Stimulated activated CD8-positive, alpha-beta memory T cell treated with anti-CD3 and anti-CD28 coated beads, Interleukin-4, amount 100 ng/mL, for 1 hour (primary cell): ENCODE measurements at places on chromosomes 2 and 18.

DNA sequence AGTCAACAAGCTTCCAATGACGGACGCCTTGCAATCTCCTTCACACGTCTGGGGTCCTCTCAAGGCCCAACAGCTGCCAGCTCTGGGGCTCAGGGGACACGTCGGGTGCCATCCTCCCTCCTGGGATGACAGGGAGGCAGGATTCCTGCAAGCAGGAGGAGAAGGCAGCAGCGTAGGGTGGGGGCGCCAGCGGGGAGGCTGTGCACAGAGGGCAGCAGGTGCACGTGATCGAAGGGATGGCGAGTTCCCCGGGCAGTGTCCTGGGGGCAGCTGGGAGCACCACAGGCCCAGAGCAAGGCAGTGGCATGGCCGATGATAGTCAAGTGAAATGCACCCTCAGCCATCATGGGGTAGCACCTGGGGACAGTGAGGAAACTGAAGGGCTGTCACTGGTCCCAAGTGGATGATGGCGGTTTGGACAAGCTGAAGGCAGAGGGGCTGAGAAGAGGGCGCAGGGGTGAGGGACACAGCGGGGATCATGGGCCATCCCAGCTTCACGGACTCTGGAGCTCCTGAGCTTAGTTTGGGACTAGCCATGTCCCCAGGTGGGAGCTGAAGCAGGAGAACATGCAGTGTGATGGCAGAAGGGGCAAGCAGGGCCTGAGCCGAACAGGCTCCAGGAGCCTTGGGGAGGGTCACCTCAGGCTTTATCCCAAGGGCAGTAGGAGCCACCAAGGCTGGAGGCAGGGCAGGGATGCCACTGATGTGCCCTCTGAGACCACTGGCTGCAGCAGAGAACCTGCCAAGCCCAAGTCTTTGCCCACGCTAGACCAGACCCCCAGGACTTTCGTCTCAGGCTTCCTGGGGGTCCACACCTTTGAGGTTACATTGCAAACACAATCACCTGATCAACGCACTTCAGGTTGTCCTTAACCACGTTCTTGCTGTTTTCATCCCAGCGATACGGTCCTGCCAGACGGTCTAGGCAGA, 16.3 kb upstream of the SNED1 start:
- no peak for DNase-seq

GRCh38 chr2:39437522-39438296, 624 bp upstream of the MAP4K3 start:
- no peak for DNase-seq

- DNase-seq: no peak
Observed at GRCh38 chr2:219521066-219521880, 7.0 kb downstream of the ASIC4 start.

DNA sequence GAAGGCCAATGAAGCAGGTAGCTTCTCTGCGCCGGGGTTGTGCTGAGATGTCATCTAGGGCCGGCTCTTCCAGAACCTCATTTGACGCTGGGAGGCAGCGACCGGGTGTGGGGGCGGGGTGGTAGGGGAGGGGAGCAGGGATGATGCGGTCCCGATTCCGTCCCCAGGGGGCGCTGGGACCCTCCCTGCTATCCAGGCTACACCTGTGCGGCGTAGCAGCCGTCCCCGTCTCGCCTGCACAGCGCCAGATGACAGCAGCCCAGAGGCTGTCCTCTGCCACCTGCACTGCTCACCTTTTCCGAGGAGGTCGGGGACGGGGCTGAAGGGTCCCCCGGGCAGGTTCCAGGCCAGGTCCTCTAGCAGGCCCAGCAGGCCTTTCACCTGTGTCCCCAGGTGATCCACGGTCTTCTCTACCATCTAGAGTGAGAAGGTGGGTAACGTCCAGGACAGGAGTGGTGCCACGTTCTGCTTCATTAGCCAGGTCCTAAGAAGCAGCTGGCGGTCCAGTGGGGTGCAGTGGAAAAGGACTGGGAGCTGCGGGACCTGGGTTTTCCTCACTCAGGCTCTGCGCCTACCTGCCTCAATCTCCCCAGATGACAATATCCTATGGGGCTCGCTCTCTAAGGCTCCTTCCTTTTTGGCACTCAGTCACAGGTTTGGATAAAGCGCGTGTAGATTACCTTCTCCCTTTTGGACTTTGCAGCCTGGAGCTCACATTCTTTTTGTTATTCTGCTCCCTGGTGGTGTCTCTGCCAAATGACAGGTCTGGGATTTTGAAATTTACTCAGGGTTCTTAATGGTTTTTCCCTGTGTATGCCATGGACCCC, 56.0 kb upstream of the RAB6C start:
- DNase-seq: no peak

DNA sequence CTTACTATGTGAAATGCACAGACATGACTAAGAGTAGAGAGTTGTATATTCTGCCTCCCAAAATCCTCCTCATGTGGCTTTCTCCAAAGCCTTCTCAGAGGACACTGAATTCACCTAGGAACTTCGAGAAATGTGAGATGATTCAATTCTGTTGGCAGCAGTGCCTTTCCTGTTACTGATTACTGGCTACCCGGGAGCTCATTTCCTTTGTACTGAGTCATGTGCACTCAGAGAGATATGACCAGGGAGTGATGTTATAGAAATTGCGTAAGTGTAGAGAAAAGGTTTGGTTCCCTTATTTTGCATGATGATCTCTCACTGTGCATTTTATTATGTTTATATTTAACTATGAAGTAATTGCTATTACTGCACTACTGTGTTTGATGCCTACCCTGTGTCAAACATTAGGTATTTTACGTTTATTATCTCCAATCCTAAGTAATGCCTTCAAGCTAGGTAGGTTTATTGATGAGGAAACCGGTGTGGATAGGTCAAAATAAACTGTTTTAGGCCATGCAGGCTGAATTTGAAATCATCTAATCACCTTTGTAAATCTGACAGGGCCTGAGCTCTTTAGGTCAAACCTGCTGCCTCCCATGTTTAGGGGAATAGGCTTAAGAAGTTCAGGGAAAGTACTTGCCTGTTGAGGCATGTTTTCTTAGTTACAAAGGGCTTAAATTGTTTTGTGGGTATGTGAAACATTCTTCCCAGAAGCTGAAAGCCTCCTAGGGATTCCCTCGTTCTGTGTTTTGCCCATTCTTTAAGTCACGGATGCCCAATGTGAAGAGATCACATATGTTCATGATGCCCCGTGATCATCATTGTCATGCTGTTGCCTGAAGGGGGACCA, 86.8 kb downstream of the FMNL2 start:
- no peak for DNase-seq

GRCh38 chr2:196318517-196319377, 147.4 kb upstream of the STK17B start:
- no peak for DNase-seq

GRCh38 chr18:78777992-78778391, 201.6 kb upstream of the SALL3 start:
- no peak for DNase-seq

DNA sequence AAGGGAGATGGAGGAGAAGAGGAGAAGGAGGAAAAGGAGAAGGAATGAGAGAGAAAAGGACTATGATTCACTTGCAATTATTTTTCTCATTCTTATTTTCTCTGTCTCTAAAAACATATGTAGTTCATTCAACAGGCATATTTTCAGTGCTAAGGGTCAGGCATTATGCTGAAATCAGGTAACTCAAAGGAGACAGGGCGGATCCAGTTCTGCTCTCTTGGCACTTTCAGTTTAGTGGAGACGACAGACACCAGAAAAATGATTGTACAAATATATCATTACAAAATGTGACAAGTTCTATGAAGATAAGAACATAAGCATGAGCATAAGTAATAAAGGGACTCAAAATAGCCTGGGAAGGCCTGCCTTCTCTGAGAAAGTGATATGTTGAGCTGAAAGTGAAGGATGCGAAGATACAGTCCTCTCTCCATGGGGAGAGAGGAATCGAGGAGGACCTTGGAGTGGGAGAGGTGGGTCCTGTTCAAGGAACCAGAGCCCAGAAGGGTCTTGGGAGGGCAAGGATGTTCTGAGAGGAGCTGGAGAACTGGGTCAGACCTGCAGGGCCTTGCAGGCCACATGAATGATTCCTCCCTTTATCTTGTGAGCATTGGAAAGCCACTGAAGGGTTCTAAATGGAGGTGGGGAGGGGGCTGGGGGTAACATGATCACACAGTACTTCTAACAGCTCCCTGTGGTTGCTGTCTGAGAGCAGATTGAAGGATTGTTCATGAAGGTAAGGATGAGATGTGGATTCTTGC, 58.6 kb upstream of the TMEM17 start:
- no peak for DNase-seq

DNA sequence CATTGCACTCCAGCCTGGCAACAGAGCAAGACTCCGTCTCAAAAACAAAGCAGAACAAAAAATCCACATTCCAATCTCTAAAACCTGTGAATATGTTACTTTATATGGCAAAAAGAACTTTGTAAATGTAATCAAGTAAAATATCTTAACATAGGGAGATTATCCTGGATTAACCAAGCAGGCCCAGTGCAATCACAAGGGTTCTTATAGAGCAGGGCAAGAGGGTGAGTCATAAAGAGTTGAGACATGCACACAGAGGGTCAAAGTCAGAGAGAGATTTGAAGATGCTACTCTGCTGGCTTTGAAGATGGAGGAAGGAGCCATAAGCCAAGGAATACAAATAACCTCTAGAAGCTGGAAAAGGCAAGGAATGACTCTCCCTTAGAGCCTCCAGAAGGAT, 60.9 kb upstream of the SLC9A2 start:
- no peak for DNase-seq

GRCh38 chr18:62609764-62610163, 86.9 kb downstream of the ZCCHC2 start:
- DNase-seq: no peak

DNA sequence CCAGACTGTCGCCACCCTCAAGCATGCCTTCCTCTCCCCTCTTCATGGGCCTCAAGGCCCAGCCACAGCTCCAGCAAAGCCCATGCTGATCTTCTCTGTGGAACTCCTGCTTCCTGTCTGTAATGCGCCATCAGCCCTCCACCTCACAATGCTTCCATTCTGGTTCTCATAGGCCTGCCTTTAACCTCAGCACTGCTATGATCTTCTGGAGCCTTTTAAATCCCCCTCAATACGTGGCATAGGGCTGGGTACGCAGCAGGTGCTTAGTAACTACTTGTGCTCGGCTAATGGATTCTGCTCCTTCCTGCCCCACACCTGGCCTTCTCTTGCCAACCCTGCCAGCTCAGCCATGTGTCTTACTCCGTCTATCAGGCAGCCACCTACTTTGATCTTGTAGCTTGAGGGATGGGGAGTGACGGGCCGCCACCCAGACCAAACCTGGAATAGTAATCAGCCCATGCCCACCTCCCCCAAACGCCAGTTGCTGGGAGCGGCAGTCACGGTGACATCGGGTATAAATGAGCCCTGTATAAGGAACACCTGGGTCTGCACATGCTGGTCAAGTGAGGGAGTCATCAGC, 106.7 kb upstream of the MCFD2 start:
- DNase-seq: no peak

GRCh38 chr2:76633276-76633921, 888.8 kb downstream of the LRRTM4 start:
- DNase-seq: no peak

DNA sequence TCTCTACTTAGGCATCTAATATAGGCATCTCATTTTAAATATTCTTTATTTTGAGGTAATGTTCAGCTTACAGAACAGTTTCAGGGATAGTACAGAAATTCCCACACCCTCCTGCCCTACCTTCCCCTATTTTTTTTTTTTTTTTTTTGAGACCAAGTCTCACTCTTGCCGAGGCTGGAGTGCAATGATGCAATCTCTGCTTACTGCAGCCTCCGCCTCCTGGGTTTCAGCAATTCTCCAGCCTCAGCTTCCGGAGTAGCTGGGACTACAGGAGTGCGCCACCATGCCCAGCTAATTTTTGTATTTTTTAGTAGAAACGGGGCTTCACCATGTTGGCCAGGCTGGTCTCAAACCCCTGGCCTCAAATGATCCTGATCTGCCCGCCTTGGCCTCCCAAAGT, 97.6 kb downstream of the EPB41L5 start:
- no peak for DNase-seq

- no peak for DNase-seq
Observed at GRCh38 chr2:85376291-85377065, 21.9 kb downstream of the ELMOD3 start.

GRCh38 chr2:132977812-132978529, 308.0 kb upstream of the LYPD1 start:
- no peak for DNase-seq
